Common myeloid progenitor, CD34-positive (primary cell): ENCODE measurements at places on chromosomes 6 and 20.

DNA sequence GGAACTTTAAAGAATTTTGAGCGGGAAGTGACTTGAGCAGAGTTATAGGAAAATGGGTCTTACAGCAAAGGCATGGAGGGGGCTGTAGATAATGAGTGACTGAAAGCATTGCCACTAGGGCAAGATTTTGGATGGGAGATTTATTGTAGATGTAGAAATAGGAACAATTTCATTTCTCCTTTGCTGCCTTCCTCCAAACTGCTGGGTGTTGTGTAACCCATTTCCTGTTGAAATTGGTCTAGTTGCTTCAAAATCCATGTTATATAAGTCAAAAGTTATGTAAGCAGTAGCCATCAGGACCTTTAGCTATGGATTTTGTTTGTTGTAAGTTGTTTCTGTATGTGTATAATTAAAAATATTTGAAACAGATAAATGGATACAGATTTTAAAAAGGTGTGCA, 11.1 kb downstream of the YWHAB start:
- DNase-seq, result peak; percentile 54

DNA sequence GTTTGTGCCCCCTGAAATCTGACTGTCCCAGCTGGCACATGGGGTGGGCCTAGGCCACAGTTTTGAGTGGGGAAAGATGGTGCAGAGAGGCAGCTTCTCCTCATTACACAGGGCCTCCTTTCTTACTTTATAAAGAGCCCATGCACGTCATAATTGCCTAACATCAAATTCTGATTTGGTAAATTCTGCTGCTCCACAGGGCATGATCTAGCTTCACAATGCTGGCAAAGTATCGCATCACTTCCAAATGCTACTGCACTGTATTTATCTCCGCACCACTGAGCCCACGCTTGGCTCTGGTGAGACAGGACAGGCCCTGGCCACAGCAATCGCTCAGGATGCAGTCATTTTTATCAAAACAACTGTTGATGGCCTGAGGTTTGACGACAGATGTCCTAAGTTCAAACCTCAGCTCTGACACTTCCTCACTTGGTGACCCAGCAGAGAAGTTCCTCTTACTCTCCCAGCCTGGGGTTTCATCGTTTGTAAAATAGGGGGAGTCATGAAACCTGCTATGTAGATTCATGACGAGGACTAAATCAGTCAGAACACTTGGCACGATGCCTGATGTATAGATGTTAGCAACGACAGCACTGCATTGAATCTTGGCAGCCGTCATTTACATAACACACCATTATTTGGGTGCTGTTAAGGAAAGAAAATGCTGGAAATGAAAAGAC, 187.9 kb downstream of the TTLL2 start:
- DNase-seq, result peak; percentile 29

- no peak for DNase-seq
Measured at GRCh38 chr20:17651129-17651759, 30.8 kb downstream of the RRBP1 start.

- no peak for DNase-seq
Measured at GRCh38 chr6:33288141-33288920, 708 bp downstream of the WDR46 start.

DNA sequence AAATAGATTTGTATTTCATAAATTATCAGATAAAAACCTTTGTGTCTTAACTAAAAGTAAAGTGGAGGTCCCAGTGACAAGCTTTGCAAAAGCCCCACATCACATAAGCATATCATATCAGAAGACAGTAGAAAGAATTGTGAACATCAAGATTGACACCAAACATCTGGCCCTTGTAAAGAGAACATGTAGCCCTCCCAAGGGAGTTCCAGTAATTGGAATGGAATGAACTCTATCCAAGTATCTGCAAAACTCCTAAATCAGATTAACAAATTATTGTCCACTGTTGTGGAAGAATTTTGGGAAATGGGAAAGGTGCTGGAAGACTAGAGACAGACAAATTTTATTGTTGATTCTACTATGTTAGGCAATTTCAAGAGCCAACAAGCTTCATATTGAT, 268.8 kb downstream of the KCNQ5 start:
- DNase-seq, result no peak
